HCEC 1CT (cell line): ENCODE measurements at places on chromosomes 3 and 15.

- DNase-seq, result no peak
Measured at GRCh38 chr15:96774216-96774615, 443.7 kb downstream of the NR2F2 start.

- DNase-seq, result no peak
Measured at GRCh38 chr15:84942456-84942855, 39.2 kb upstream of the PDE8A start.

DNA sequence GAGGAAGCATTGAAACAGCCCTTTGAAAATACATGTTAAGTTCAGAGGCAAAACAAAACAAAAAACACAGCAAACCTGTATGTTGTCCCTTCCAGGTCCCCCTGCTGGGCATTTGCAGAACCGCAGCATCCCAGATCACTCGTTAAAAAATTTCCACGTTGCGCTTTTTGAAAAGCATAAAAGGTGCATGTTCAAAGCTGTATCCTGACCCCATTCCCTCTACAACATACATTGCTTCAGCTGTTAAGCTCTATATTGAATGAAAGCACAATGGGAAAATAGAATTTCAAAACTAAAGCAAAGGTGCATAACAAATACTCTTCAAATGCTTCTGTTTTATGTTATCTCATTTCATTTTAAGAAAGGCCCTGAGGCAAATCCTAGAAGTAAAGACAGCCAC lies 328.3 kb downstream of the THSD4 start:
- peak; percentile 44 for DNase-seq

DNA sequence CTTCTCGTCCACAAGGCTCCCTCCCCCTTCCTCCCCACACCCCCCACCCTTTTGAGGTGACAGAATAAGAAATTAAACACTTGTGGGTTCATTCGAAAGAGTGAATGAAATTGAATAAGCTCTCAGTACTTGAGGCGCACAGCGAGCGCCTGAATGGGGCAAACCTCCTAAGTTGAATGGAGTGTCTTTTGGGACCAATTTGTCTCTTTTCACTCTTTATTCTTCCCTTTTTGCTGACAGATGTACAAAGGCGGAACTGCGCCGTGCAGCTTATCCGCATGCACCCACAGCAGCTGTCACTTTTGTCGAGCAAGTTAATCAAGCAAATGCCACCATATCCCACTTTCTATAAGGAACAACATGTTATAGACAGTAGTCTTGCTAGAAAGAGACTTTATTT lies 47.9 kb upstream of the FEZF2 start:
- no peak for DNase-seq

GRCh38 chr3:133394561-133395311 lies 5.1 kb upstream of the BFSP2 start:
- no peak for DNase-seq

- no peak for DNase-seq
Measured at GRCh38 chr3:186258968-186259367, 103.1 kb downstream of the DGKG start.

DNA sequence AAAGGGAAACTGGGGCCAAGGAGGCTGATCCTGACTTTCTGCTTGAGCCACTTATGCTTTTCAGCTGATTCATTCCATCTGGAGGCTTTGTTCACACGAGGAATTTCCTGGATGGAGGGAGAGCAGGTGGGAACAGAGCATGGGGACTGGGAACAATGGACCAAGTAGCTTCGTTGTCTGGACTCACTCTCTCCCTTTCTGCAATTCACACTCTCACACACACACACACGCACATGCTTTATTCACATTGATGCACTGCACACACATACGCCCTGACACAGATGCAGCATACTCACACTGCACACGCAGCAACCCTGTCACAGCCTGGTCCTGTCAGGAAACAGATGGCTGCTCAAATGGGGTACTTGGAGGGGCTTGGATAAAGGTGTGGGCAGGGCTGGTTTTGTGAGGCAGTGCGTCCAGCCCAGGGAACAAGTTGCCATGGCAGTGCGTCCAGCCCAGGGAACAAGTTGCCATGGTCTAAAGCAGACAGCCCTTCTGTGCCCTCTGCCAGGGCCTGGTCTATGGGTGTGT lies 19.8 kb upstream of the CHCHD6 start:
- peak; percentile 24 for DNase-seq

DNA sequence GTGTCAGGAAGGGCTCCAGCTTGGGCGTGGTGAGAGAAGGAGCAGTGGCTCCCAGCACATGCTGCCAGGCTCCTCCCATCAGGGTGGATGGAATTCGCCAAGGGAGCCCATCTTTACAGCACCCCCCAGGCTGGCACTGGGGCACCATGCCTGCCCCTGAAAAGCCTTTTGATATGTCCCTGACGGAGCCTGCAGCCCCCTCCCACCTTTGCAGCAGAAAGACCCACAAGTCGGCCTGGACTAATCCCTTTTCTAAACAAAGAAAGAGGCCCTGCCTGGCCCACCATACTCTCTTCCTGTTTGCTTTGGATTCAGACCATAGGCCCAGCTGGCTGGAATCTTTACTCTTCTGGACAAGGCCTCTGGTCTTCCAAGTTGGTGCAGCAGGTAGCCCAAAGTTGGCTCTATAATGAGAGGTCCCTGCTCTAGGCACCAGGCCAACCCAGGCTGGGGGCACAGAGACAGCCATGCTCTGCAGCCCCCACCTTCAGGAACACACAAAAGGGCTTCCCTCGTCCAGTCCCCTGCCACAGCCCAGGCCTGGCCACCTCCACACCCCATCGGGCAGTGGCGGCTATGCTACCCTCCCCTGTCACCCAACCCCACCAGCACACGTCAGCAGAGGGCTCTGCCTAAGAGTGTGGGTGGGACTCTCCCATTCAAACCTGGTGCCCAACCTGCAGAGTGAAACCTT lies 5.4 kb downstream of the ANPEP start:
- no peak for DNase-seq

DNA sequence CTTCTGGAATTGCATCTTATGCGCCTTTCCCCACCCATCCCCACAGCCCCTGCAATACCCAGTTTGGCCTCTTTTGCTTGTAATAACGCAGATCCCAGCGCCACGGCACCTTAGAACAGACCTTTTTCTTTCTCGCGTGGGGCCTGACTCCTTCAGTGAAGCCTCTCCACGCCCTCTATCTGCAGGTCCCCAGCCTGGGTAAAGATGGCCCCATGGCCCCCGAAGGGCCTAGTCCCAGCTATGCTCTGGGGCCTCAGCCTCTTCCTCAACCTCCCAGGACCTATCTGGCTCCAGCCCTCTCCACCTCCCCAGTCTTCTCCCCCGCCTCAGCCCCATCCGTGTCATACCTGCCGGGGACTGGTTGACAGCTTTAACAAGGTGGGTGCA lies 594 bp downstream of the CRELD1 start:
- DNase-seq, result no peak
